ENCODE measurements at places on chromosomes 1 and 21. TPM values are rescaled to one million over a fixed set of nuclear protein-coding genes. Genes with fewer than 3 reads are reported as not detected.

CLDN17 gene
- total RNA-seq = not detected

KCNA2 gene
- total RNA-seq = 0.35 TPM

SPATA17 gene
- not detected for total RNA-seq

SLC6A9 gene
- 6.8 TPM for total RNA-seq

ANKRD35 gene
- total RNA-seq = 0.80 TPM

GRCh38 chr1:91952187-91952586 is 3.0 kb downstream of the BRDT start:
- no peak for DNase-seq

DNA sequence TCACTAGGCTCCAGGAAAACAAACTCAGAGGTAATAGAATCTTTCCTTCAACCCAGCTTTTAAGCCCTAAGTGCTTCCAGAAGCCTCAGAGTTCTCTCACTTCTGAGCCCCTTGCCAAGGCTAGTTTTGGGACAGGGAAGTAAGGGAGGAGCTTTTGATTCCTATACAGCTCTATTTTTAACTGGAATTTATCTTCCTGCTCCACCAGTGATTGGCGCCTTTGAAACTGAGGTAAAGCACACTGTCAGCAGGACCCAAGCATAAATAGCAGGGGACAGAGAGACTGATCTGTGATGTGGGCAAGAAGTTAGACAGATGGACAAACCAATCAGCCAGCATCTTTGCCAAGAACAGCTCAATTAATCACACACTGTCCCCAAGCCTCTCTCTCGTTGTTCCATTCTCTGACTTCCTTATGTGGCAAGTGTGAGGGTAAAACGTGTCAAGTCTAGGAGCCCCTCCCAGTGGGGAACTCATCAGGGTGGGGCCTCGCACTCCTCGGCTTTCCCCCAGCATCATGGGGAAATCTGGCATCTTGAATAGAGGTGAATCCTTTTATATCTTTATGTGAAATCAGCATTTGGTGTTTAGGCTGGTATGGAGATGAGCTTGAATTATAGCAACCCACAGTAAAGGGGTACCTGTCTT is 40.2 kb upstream of the MPZL1 start:
- no peak for DNase-seq

GRCh38 chr1:177181280-177181630 is 10.5 kb downstream of the BRINP2 start:
- DNase-seq = no peak

GRCh38 chr1:240597153-240597745 is 14.7 kb downstream of the GREM2 start:
- no peak for DNase-seq

- no peak for DNase-seq
These were observed 15.0 kb downstream of the NES start for GRCh38 chr1:156662005-156662799.

DNA sequence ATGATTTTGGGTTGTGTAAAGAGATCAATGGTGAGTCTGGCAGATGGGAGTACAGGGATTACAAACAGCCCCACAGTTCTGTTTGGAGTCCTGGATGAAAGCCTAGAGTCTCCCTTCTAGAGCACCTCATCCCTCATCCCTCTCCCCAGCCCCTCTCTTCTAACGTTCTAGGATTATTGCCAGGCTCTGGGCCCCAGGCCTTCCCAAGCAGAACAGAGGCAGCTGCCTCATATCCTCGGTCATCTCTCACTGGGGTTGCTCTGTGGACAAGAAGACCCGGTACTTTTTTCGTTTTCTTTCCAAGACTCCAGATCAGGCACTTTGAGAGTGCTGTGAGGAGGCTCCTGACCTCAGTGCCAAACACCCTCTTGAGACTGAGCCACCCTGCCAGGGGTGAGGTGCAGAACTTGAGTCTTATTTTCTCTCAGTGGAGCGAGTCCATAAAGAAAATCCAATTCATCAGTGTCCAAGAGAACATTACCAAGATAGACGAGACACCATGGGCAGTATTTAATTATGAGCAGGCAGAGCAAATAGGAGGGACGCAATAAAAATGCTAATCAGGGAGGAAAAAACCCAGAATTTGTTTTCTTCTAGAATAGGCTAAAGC is 17.1 kb upstream of the KCND3 start:
- DNase-seq = no peak

- no peak for DNase-seq
These were observed 26.2 kb downstream of the HSPA13 start for GRCh38 chr21:14356746-14357145.

DNA sequence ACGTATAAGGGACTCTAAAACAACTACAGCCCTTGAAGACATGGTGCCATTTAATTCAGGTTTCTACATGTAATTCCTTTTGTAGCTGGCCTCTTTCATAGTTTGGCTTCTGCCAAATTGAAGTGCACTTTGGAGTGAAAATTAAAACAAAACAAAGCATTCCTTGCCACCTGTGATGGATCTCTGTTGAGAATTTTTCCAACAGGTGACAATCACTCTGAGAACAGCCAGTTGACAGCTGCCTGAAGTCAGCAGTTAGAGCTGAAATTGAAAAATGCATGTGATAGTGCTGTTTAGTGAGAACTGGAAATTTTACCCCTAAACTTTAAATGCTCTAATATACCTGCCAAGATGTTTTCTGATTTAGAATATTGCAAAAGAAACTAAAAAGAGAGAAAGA is 134.5 kb downstream of the SNX7 start:
- DNase-seq = no peak

DNA sequence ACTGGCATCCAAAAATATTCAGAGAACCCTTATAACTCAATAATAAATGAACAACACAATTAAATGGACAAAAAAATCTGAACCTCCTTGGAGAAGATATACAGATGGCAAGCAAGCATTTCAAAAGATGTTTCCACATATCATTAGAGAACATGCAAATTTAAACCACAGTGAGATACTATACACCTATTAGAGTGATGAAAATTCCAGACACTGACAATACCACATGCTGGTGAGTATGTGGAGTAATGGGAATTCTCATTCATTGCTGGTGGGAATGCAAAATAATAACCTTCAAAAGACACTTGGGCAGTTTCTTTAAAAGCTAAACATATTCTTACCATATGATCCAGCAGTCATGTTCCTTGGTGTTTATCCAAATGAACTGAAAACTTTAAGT is 46.1 kb downstream of the HS2ST1 start:
- DNase-seq = no peak

DNA sequence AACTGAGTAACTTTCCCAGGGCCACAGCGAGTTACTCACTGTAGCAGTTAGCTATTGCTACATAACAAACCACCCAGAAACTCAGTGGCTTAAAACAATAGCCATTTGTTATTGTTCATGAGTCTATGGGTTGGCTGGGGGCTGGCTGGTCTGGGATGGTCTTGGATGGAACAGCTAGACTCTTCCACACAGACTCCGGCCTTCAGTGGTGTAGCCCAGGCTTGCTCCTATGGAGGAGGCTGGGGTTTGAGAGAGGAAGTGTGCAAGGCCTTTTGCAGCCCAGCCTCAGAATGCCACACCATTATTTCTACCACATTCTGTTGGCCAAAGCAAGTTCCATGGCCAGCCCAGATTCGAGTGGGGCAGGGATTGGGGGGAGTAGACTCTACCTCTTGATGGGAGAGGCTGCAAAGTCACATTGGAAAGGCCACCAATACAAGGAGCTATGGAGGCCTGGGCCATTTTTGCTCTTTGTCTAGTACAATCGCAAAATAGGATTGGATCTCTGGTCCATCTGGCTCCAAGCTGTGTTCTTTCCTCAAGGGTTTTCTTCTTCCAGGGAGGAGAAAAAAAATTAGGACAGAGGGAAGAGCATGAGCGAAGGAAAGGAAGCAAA is 37.5 kb upstream of the TTC22 start:
- no peak for DNase-seq

DNA sequence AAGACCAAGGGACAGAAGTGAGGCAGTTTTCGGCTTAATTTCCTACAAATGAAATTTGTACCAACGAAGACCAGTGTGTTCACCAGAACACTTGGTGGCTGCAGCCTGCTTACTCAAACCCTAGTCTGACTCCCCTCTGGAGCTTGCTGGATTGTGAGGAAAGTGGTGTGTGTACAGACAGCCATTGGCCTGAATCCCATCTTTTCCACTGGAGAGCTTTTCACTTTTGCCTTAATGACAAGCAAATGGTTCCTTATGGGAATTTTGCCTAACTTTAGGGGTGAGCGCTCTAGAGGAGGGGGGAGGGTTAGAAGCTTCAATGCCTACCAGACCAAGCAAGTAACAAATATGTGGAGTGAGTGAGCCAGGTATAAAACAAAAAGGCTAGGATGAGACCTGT is 17.3 kb downstream of the METTL13 start:
- DNase-seq = no peak
